Cardiac fibroblast (primary cell): ENCODE measurements at places on chromosomes 13 and 19.

GRCh38 chr19:32580353-32580900 lies 563 bp upstream of the PDCD5 start:
- no peak for DNase-seq

DNA sequence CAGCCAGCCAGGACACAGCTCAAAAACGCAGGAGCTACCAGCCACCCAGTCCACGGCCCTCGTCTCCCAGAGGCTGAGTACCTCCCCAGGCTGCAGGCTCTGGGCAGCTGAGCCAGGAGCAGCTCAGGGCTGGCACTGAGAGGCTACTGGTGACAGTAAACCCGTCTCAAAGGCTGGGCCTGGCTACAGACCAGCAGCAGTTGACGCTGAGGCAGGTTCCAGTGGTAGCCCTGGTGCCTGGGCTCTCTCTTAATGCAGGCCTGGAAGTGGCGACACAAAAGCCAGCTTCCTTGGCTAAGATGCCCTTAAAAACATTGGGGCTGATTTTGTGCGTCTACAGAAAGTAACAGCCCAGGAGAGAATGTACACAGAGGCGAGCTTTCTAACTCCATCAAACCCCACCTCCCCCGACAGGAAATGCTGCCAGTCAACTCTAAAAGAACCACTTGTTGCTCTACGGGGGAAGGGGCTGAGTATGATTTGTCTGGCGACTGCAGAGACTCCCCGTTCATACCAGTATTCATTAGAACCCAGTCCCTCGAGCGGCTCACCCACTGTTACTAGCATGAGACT lies 126.3 kb downstream of the STK24 start:
- no peak for DNase-seq

- no peak for DNase-seq
Measured at GRCh38 chr13:23793711-23794110, 95.5 kb downstream of the MIPEP start.

- no peak for DNase-seq
Measured at GRCh38 chr19:16084067-16084685, 7.9 kb downstream of the TPM4 start.

- DNase-seq: no peak
Measured at GRCh38 chr13:104057861-104058260, 991.6 kb upstream of the SLC10A2 start.
